Activated effector memory CD4-positive, alpha-beta T cell treated with anti-CD3 and anti-CD28 coated beads, Interleukin-2, amount 50 U/mL, for 16 hours (primary cell): ENCODE measurements at places on chromosomes 7 and 10.

GRCh38 chr10:33212061-33212748 lies 122.3 kb downstream of the NRP1 start:
- no peak for DNase-seq

GRCh38 chr7:31445686-31446355 lies 68.1 kb upstream of the ITPRID1 start:
- no peak for DNase-seq

- no peak for DNase-seq
Observed at GRCh38 chr7:130614449-130614848, 54.1 kb downstream of the COPG2 start.

DNA sequence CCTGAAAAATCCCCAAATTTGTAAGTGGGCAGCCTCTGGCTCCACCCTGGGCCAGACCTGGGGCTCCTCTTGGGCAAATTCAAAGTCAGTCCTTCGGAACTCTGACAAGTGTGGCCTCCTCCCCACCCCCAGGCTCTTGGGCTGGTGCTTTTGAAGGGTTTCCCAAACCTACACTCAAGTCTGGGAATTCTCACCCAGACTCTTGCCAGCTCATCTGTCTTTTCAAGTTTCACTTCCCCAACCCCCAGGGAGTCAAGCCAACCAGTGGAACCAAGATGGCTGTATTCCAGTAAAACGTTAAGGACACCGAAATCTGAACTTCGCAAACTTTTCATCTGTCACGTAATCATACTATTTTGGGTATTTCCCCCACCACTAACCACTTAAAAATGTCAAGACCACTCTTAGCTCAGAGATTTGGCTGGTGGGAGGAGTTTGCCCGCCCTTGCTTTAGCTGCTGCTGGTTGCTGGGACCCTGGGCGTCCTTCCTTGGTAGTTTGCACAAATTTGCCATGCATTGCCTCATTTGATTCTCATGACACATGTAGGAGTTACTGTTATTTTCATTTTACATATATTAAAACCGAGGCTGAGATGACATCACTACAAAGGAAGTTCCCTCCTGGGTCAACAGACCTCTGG lies 1.7 kb upstream of the MYO1G start:
- peak; percentile 92 for DNase-seq

GRCh38 chr7:30778255-30779025 lies 7.2 kb downstream of the MINDY4 start:
- DNase-seq, result no peak

DNA sequence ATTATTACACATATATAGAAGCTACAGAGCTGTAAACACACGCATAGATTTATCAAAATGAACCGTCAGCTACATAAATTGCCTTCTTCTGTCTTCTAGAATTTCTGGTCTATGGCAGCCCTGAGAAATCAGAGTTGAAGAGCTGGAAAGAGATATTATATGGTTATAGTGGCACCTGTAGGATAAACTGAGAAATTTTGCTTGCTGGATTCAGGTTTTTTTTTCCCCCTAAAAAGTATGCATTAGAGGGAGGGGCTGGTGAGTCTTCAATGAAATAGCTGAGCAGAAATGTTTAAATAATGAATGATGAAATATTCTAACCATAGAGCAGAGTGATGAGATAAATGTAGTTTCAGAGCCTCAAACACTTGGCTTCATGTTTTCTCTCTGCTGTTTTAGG lies 78.0 kb upstream of the DYNC1I1 start:
- no peak for DNase-seq

- DNase-seq, result no peak
Observed at GRCh38 chr7:101784292-101785127, 32.9 kb upstream of the CUX1 start.

- DNase-seq, result no peak
Observed at GRCh38 chr7:98599886-98600285, 17.2 kb upstream of the NPTX2 start.

GRCh38 chr10:49592726-49593563 lies 17.2 kb upstream of the SLC18A3 start:
- DNase-seq, result peak; percentile 85

GRCh38 chr7:22782616-22783232 lies 39.9 kb downstream of the TOMM7 start:
- peak; percentile 87 for DNase-seq

DNA sequence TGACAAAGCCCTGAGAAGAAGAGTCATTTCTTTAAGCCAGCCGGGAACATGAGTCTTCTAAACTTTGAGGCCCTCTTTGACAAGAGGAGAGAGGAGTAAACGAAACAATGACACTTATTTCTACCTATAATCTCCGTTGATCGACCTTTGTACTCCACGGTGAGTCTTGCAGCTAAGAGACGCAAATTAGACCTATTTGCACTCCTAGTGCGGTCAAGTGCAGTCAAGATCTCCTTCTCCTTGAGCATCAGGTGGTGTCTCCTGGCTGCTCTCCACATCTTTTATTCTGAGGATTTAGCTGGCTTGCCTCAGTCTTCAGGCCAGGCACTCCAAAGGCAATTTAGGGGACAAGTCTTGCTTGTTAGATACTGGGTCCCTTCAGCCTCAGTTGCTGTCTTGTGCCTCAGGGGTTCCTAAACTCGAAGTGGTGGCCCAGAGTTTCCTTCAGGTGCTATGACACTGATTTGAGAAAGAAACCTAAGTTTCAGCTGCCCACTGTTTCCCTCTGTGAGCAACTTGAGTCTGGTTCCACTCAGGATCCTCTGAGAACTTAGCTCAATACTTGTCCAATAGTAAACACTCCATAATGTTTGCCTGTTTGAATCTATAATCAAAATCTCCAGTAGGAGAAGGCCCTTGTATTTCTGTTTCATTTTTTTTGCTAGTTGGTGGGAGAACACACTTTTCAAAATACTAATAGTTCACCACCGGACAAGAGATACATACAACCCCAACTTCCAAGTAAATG lies 312.9 kb downstream of the RNLS start:
- DNase-seq, result no peak

DNA sequence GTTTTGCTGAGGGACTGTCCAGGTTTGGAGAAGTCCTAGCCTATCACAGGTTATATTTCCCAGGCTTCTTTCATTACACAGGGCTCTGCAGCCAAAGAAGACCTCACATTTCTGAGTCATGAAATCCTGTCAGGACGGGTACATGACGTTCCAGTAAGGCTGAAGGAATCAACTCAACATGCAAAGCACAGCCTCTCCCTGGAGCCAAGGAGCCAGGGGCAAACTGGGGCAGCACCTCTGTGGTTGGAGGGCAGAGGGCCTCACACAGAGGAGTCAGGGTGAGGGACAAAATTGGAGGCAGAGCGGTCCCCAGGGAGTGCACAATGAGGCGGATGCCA lies 116.3 kb upstream of the GDF10 start:
- DNase-seq, result no peak

DNA sequence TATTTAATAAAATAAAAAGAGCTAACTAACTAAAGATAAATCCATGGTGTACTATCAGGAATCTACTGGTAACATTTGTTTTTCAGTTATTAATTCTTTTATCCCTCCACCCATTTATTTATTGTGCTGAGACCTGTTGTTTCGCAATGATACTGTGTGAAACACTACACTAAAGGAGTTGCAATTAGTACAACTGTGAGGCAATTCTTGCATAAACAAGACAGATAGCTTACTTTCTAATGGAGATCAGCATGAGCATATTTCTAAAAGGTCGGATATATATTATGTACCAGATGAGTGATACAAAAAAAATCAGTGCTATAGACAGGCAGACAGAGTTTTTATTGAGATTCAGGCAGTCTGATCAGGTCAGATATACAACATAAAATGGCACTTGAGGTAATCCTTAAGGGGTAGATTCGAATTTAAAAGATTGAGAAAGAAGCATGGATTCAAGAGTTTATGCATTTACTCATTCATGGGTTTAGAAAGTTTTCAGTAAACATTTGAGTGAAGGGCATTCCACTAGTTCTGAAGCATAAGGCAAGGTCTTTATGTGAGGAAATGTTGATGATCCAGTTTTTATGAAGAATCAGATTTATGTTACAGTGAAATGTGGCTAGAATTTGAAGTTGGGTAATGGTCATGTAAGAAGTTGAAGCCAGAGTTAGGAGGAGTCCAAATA lies 147.6 kb downstream of the POLR1F start:
- no peak for DNase-seq

GRCh38 chr7:2040201-2040892 lies 192.4 kb downstream of the MAD1L1 start:
- DNase-seq, result no peak

- no peak for DNase-seq
Observed at GRCh38 chr7:35544028-35544742, 150.8 kb downstream of the HERPUD2 start.
